ENCODE measurements at places on chromosomes 3 and 15.

GRCh38 chr3:188529228-188529627, 375.3 kb downstream of the LPP start:
- DNase-seq: no peak

GRCh38 chr15:79117442-79118204, 27.0 kb upstream of the RASGRF1 start:
- DNase-seq: no peak

GRCh38 chr15:93942269-93942694, 289.1 kb upstream of the MCTP2 start:
- no peak for DNase-seq

- no peak for DNase-seq
Observed at GRCh38 chr15:99604865-99605264, 39.1 kb downstream of the MEF2A start.

- no peak for DNase-seq
Observed at GRCh38 chr3:150743508-150743907, 19.5 kb downstream of the SIAH2 start.

DNA sequence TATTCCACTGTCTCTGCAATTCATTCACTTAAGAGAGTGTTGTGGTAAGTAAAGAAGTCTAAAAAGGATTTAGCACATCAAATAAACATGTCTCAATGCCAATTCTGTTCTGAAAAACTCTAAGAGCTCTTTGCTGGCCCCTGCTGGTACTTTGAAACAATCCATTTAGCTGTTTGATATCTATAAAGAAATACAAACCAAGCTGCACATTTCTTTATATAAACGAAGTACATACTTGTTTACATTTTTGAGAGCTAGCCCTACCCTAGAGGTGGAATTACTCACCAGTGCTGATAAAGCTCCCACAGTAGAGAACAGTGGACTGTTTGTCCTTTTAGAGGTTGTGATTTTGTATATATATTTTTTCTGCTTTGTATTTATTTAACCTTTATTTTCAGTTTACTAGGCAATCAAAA, 75.5 kb downstream of the NEDD4 start:
- DNase-seq: peak; percentile 77

DNA sequence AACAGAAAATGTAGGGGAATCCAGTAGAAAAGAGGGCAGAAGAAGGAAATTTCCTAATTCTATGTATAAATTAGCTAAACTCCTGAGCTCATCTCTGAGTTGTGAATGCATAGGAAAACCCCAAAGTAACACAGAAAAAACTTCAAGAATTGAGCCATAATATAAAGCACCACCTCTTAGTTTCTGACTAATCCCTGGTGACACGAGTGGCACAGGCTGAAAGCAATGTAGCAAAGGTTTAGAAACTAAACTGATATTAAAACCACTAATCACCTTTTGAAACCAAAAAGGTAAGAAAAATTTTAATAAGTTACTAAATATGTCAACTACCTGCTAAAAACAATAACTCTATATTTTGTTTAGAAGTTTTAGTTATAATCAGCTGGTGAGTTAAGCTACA, 255.6 kb upstream of the NECTIN3 start:
- no peak for DNase-seq

- DNase-seq: no peak
Observed at GRCh38 chr3:29143151-29143550, 137.7 kb upstream of the RBMS3 start.

DNA sequence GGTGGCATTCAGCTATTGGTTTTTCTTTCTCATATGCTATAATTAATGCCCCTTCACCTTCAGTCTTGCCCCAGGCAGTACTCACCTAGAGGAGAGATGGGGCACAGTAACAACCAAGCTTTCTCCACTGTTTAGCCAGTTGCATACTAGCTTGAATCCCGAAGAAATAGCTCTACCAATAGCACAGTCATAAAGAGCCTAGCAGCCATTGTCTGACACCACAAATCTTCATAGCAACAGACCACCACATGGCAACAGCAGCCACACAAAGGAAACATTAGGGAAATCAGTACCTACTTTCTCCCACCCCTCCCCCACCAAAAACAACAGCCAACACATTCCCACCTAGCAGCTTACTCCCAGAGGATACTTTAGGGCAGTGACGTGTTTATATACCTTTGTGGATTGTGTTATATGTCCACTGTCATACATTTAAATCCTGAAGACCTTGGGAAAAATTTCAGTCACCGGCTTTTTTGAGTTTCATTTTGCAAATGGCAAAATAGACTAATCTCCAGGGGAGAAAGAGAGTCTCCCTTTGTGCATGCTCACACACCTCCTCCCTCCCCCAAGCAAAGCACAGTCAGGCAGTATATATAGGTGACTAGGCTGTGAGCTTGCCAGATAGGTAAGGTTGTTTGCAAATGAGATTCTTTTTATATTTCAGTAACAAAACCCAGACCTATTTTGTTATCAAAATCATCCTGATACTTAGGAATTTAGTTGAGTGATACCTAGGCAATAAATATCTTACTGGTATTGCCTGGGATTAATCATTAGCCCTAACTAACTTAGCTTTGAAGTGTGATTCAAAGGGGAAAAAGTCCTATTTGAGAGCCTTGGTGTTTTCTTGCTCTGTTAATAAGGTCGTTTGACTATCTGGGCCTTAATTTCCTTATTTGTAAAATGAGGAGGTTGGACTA, 140.6 kb downstream of the RBPMS2 start:
- DNase-seq: no peak

- no peak for DNase-seq
Observed at GRCh38 chr3:56459104-56459496, 9.2 kb downstream of the ERC2 start.

GRCh38 chr3:138213398-138214085, 26.4 kb downstream of the ARMC8 start:
- DNase-seq: no peak

DNA sequence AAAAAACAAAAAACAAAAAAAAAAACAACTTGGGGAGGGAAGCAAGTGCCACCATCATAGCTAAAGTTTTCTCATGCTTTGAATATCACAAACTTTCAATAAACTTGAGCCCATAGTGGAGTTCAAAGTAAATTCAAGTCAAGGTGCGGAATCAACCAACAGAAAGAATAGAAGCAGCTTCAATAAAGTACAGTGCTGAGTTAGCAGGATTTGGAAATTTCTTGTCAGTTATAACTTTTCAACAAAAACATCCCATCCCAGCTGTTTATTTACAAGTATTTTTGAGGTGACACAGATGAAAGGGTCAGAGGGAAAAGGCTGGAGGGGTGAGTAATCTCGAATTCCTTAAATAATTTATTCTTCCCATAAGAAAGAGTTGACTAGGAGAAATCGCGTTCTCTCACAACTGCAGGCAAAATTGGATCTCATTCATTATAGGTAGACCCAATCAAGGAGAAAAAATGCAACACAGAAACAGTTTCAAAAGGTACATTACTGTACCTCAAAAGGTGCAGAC, 477.4 kb upstream of the RASGRP1 start:
- no peak for DNase-seq

- no peak for DNase-seq
Observed at GRCh38 chr15:85766001-85766831, 28.5 kb downstream of the KLHL25 start.

- no peak for DNase-seq
Observed at GRCh38 chr15:92158426-92158825, 235.3 kb upstream of the ST8SIA2 start.

GRCh38 chr3:102125197-102125993, 276.1 kb downstream of the NFKBIZ start:
- no peak for DNase-seq

DNA sequence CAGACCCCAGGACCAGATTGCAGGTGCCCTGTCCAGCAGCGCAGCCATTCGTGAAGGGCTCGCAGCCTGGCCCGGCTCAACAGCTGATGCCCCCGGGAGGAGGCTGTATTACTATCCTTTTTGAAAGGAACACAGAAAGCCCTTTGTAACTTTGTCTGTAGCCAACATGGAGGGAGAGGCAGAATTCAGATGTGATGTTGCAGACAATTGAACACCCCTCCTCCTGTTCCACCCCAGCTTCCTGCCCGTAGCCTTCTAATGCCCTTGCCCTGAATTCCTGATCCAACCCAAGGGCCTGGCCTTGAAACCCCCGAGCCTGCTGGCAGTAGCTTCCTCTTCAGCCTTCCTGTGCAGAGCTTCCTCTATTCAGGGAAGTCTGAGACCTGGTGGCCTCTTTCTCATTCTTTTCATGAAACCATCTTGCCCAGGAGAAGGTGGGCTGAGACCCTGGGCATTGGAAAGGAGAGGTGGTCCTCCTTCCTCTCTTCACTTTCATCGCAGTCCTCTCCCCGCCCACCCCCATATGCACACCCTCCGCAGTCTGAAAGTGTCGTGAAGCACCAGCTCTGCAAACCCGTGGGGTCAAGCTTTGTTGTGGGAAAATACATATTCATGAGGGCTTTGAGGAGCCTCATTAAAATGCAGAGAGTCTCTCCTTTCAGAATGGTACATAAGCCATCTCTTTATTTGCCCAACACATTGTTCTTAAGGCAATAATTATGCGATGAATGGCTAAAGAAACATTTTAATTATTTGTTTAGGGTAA, 109.2 kb downstream of the APBA2 start:
- no peak for DNase-seq

GRCh38 chr3:151814588-151814987, 672 bp downstream of the AADAC start:
- DNase-seq: no peak

DNA sequence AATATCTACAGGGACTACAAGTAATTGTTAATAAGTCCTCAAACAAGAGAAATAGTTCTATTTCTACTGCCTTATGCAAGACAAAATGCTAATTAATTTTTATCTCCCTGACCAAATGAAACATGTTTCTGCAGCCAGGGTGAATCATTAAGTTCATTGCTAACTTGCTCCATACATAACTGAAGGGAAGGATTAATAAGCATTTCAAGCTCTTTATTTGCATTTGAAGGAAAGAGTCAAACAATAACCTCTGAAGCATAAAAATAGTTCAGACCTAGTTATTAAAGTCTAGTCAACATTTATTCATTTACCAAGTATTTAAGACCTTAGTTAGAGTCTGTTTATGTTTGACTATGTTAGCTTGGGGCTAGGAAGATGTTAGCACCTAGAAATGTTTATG, 120.0 kb downstream of the ATP1B3 start:
- DNase-seq: no peak

GRCh38 chr3:124878561-124879336, 8.4 kb downstream of the ITGB5 start:
- peak; percentile 98 for DNase-seq

- no peak for DNase-seq
Observed at GRCh38 chr3:23740517-23740965, 65.2 kb upstream of the UBE2E1 start.

GRCh38 chr15:96347181-96348111, 16.9 kb downstream of the NR2F2 start:
- DNase-seq: no peak

GRCh38 chr3:64836097-64836496, 148.3 kb upstream of the ADAMTS9 start:
- DNase-seq: no peak

All from HS-5 (cell line).